Hematopoietic multipotent progenitor cell treated with erythropoietin and hydrocortisone succinate and interleukin-3 and kit ligand, for 15 days (in vitro differentiated cells): ENCODE measurements at places on chromosomes 7 and 10.

DNA sequence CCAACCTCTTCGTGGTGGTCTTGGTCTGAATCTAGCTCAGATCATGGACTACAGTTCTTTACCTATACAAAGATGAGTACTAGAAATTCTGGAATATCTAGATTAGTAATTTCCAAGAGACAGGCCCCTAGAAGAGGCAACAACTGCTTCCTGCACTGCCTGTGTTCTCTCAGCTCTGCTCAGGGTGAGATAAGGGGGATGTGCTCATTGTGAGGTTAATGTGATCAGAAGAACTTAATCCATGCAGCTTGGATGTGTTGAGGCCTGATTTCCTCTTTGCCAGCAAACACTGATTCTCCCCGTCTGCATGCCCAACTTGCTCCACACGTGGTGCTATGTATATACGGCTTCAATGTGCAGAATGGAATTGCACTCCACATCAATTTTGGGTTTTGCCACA, 268.0 kb downstream of the PHTF2 start:
- DNase-seq = no peak

- no peak for DNase-seq
These were observed 27.7 kb downstream of the PPP2R2D start for GRCh38 chr10:131928248-131929095.

GRCh38 chr10:120115959-120116358, 223.4 kb downstream of the SEC23IP start:
- DNase-seq = no peak

DNA sequence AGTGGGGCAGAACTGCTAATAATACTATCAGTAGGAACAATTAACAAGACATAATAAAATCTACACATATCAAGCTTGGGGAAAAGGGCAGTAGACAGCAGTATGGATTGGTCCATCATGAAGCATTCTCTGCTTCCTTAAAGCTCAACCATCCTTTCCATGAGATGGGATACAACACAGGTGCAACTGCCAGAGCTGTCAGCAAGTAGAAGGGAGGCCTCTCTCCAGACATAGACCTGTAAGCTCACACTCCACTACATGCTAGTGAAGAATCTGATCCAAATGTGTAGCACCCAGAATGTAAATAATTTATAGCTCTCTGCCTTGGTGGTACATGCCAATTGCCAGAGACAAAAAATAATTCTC, 41.5 kb upstream of the ANAPC16 start:
- no peak for DNase-seq

DNA sequence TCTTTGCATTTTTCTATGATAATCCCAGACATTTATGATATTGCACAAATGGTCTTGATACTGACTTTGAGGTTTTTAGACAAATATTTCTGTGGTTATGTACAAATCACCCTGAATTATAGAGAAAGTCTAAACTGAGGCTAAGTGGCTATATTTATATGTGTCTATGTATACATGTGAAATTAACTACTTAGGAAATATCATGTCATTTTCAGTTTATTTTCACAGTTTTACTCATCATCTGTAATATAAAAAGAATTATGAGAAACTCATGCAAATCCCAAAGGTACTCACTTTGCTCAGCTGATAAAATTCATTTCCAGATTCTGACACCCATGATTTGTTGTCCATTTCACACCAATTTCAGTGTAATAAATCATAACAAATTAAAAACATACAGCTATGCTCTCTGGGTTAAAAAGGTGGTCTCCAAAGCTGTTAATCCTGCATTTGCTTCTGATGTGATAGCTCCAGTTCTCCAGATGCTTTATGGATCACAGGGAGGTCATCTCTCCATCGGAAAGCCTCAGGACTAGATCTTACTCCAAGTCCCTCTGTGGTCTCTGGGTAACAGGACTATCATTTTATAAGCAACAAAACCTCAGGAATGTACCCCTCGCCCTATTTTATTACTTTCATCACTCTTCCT, 673.9 kb downstream of the PARD3 start:
- DNase-seq = no peak

DNA sequence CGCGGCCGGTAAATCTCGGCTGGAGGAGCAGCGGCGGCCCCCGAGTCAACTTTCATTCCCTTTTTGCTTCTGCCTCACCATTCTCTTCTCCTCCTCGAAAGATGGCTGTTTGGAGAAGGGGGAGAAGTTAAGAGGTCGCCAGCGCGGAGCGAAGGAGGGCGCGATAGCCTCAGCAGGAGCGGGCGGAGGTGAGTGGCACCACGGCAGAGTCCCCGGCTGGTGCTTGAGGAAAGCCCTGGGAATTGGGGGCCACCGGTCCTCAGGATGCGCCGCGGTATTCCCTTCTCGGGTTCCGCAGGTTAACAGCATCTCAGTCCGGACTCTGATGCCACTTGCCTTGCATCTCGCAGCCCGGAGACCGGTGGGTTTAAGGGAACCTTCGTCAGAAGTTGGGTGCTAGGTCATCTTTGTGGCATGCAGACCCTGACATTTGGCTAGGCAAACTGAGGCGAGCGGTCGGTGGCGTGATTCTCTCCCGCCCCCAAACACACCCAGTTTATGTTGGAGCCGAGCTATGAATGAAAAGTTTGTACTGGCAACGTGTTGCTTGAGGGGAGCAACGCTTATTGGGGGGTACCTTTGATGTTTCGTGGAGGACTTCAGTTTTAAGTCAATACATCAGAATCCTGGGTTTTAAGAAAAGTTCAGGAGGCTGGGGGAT, 59.5 kb upstream of the PRPS1L1 start:
- DNase-seq = no peak

DNA sequence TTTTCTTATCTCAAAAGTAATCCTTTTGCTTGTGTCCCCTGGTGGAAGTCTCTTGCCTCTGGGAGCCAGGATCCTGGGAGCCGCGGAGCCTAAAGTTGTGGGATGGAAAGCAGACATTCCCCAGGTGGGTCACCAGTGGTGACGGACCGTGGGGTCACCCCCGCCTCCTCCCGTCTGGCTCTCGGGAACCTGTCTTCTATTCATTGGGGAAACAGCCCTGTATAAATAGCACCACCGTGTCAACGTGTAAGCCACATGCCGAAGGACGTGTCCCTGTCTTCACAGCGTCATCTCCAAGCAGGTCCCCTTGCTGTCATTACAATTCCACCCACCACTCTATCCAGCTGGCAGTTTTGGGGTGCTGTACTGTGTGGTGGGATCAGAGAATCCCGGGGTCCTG, 87.5 kb downstream of the ELFN1 start:
- DNase-seq = no peak

DNA sequence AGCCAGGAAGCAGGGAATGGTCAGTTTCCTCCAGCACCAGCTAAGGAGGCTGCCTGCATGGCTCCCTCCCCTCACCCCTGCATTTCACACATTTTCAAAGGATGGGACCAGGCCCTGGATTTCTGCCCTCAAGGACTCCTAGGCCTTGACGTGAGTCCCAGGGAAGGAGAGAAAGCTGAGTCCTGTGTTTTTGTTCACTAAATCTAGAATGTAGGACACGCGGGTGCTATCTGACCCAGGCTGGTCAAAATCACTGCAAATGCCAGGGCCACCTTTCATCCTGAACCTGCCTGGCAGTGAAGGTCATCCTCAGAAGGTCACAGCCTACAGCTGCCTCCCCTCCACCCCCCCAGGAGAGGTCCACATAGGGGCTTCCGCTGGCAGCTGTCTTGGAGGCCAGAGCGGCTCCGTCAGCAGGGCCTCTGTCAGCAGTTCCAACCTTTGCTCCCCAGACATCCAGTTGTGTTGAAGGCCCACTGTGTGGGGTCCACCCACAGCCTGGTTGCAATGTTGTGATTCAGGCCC, 18.0 kb downstream of the RHBDD2 start:
- DNase-seq = no peak

- no peak for DNase-seq
These were observed at the start of gene KCNMA1 for GRCh38 chr10:77637532-77638320. Gene KCNMA1, minus strand, starts transcription at chr10:77637808.

GRCh38 chr10:110392868-110393740, 88.4 kb upstream of the SMNDC1 start:
- no peak for DNase-seq

- DNase-seq = no peak
These were observed 3.3 kb downstream of the HILPDA start for GRCh38 chr7:128458956-128459355.
